ENCODE measurements at places on chromosomes 4 and X. TPM values are rescaled to one million over a fixed set of nuclear protein-coding genes. Genes with fewer than 3 reads are reported as not detected.

Gene RUFY3
- total RNA-seq: 68.8 TPM

GRCh38 chrX:19673375-19674040 is 158.2 kb upstream of the MAP3K15 start:
- no peak for DNase-seq
- H3K36me3 ChIP-seq: no peaks in the 10 kb centered on the region
- H3K4me1 ChIP-seq: no peaks in the 10 kb centered on the region
- H3K27me3 ChIP-seq: no peaks in the 10 kb centered on the region
- H3K27ac ChIP-seq: no peak overlapping the region

GRCh38 chr4:123037804-123038203 is 115.4 kb upstream of the NUDT6 start:
- H3K36me3 ChIP-seq: no peaks in the 10 kb centered on the region
- H3K4me3 ChIP-seq: no peak overlapping the region
- H3K27ac ChIP-seq: no peak overlapping the region
- H3K27me3 ChIP-seq: no peaks in the 10 kb centered on the region
- no peaks in the 10 kb centered on the region for H3K4me1 ChIP-seq
- DNase-seq: no peak

DNA sequence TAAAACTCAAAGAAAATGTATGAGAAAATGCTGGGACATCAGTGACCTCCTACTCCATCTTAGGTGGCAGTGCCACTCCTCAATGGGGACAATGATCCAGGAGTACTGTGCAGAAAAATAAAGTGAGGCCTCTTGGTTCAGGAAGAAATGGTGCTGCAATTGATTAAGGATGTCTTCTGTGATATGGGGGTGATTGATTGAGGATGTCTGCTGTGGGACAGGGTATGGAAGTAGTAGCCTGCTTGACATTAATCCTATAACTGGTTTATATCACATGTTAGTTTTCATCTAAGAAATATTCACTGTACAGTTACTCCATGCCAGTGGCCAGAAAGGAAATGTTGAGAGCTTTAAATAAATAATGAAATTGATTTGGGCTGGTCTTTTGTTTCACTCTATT is 20.5 kb downstream of the OTOP1 start:
- H3K27ac ChIP-seq: no peak overlapping the region
- no peak overlapping the region for H3K4me3 ChIP-seq
- H3K4me1 ChIP-seq: no peaks in the 10 kb centered on the region
- peaks cover 7% of the 10 kb centered on the region for H3K27me3 ChIP-seq
- no peak for DNase-seq
- H3K36me3 ChIP-seq: no peaks in the 10 kb centered on the region

DNA sequence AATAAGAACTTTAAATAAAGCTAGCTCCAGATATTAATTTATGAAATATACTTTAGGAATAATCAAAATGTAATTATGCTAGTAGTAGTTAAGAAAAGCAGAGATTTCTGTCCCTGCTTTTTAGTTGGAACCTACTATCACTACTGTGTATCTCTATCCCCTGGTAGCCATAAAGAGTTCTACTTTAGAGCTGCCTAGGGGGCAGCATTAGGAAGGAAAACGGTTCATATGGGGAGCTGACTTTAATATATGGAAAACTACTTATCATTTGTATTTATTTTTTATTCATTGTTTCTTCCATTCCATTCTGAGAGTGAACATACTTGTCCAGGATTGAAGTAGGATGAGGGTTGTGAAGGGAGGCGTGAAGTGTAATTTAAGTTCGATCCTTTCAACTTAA is 40.9 kb downstream of the CPEB2 start:
- H3K36me3 ChIP-seq: peaks cover 4% of the 10 kb centered on the region
- H3K4me3 ChIP-seq: no peak overlapping the region
- DNase-seq: no peak

DNA sequence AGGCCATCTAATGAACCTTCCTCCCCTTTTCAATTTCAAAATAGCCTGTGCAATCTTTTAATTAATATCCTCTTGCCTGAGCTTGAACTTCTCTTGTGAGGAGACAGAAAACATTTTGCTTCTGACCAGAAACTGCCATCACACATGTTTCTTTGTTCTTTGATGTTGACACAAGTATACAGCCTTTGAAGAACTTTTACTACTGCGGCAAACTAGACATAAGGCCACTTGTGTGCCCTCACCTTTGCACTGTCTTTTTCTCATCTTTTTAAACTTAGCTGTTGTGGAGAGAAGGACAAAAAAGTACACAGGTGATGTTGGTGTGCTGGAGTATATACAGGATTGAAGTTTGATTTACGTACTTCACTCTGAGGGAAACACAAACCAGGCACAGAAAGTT is 116.3 kb upstream of the C1GALT1C1 start:
- no peak for DNase-seq
- no peak overlapping the region for H3K4me3 ChIP-seq
- no peaks in the 10 kb centered on the region for H3K4me1 ChIP-seq
- no peak overlapping the region for H3K27ac ChIP-seq
- no peaks in the 10 kb centered on the region for H3K36me3 ChIP-seq

DNA sequence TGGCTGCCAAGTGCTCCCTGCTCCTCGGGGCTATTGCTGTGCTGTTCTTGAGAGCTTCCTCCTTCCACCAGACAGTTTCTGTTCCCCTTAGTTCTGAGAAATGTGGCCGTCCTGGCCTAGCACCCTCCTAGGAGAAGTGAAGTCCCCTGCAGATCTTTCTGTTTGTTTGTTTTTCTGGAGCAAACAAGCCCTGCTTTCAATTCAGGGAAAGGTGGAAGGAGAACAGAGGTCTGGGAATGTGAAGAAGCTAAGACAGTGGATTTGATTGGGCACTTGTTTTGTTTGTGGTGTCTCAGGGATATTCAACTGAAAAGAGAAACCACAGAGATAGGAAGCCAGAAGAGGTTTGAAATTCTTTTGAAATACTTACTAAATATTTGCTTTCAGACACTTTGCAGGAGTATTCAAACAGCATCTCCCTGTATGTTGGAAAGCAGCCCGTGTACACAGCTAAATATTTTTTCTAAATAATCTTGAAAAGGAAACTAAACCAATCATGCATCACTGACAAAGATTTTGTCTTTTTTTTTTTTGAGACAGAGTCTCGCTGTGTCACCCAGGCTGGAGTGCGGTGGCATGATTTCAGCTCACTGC is 36.5 kb upstream of the PPM1K start:
- H3K27me3 ChIP-seq: no peaks in the 10 kb centered on the region
- DNase-seq: peak; percentile 78
- H3K27ac ChIP-seq: peak overlapping the region; percentile 21
- H3K4me1 ChIP-seq: peaks cover 10% of the 10 kb centered on the region
- H3K4me3 ChIP-seq: peak overlapping the region; percentile 77

DNA sequence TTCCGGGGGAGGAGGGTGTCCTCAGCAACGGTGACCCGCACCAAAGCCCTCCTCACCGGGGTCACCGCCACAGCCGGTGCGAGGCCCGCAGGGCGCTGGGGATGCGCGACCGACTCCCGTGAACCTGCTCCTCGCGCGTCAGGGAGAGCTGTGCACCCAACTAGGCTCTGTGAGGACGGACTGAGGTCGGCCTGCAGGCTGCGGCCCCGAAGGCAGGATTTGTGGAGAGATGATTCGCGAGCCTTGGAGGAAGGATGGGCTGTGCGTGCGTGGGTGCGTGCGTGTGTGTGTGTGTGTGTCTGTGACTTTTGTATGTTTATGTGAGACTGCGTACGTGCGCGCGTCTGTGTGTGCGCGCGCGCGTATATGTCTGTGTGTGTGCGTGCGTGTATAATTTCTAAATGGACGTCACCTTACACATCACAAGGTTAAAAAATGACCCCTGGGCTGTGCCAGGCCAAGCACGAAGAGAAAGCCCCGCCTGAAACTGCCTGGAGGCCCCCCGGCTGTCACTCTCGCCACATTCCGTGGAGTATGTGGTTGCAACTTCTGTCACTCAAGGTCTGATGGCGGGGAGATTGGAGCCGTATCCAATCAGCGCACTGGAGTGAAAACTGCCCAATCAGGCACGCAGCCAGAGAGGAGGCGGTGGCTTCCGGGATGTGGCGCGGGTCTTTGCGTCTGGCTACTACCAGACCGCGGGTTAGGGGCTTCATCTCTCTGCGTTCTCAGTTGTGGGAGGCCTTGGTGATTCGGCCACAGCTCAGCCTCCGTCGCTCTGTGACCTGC is at the start of gene ZNF141:
Gene ZNF141 (plus strand): TSS at position 672 of the 789 bp plus-strand sequence. CDS start 170 bp downstream, outside the sequence.
- peaks cover 28% of the 10 kb centered on the region for H3K36me3 ChIP-seq
- H3K4me1 ChIP-seq: no peaks in the 10 kb centered on the region
- peaks cover 13% of the 10 kb centered on the region for H3K27me3 ChIP-seq

- H3K4me1 ChIP-seq: no peaks in the 10 kb centered on the region
- no peak overlapping the region for H3K27ac ChIP-seq
- no peaks in the 10 kb centered on the region for H3K27me3 ChIP-seq
- no peak for DNase-seq
- peaks cover 53% of the 10 kb centered on the region for H3K36me3 ChIP-seq
- no peak overlapping the region for H3K4me3 ChIP-seq
Observed at GRCh38 chr4:145781351-145781750, 101.4 kb downstream of the C4orf51 start.

- H3K27ac ChIP-seq: no peak overlapping the region
- peaks cover 18% of the 10 kb centered on the region for H3K27me3 ChIP-seq
- H3K4me1 ChIP-seq: peaks cover 3% of the 10 kb centered on the region
Observed at GRCh38 chrX:119273420-119274192, 37.5 kb downstream of the PGRMC1 start.

DNA sequence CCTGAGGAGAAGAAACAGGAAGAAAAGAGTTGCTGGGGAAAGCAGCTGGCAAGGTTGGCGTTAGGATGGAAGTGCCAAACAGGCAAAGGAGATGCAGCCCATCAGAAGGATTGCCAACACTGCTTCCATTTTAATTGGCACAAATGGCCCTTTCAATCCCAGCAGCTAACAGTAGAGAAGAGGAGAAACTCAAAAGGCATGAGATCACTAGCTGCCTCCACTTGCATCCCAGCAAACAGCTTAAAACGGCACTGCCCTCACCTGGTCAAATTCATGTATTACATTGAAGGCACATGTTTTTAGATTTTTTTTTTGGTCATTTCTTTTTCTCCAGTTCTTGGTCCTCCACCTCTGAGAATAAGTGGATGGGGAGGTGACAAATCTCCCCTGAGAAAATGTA is 14.9 kb upstream of the LOC101059915 start:
- no peak overlapping the region for H3K4me3 ChIP-seq
- no peaks in the 10 kb centered on the region for H3K4me1 ChIP-seq
- H3K36me3 ChIP-seq: no peaks in the 10 kb centered on the region
- no peaks in the 10 kb centered on the region for H3K27me3 ChIP-seq
- peak; percentile 76 for DNase-seq
- H3K27ac ChIP-seq: no peak overlapping the region

- H3K27me3 ChIP-seq: no peaks in the 10 kb centered on the region
- H3K4me3 ChIP-seq: no peak overlapping the region
- H3K27ac ChIP-seq: no peak overlapping the region
Observed at GRCh38 chrX:154599531-154599930, 14.6 kb downstream of the CTAG1A start.

DNA sequence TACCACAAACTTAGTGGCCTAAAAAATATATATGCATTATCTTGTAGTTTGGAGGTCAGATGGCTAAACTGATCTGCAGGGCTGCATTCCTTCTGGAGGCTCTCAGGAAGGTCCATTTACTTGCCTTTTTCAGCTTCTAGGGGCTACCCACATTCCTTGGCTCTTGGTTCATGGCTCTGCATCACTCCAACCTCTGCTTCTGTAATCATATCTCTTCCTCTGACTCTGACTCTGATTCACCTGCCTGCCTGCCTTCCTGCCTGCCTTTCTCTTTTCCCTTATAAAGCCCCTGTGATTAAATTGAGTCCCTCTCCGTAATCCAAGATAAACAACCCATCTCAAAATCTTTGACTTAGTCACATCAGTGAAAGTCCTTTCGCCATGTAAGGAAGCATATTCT is 25.0 kb upstream of the FRMPD4 start:
- H3K4me3 ChIP-seq: no peak overlapping the region
- H3K27ac ChIP-seq: no peak overlapping the region
- H3K4me1 ChIP-seq: no peaks in the 10 kb centered on the region

DNA sequence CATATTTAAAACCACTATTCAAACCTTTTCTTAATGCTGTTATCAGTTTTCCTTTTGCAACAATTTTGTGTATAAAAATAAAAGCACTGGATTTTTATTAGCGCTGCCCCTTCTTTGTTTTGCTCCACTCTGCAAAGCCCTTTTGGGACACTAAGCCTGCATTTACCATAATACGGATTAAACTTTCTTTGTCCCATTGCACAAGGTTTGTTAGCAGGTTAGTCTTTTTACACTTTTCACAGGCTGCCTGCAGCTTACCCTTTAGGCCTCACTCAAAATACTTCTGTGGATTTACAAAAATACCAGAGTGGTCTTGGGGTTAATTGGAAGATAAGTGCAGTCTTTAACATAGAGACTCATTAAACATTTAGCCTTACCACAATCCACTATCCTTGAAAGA is 35.7 kb upstream of the MAB21L2 start:
- H3K36me3 ChIP-seq: no peaks in the 10 kb centered on the region
- no peaks in the 10 kb centered on the region for H3K27me3 ChIP-seq
- no peak overlapping the region for H3K4me3 ChIP-seq

- H3K4me3 ChIP-seq: no peak overlapping the region
- no peak for DNase-seq
- H3K36me3 ChIP-seq: no peaks in the 10 kb centered on the region
- H3K4me1 ChIP-seq: no peaks in the 10 kb centered on the region
Observed at GRCh38 chr4:142265536-142265935, 580.6 kb downstream of the INPP4B start.

- peaks cover 5% of the 10 kb centered on the region for H3K27me3 ChIP-seq
- H3K36me3 ChIP-seq: no peaks in the 10 kb centered on the region
- peaks cover 5% of the 10 kb centered on the region for H3K4me1 ChIP-seq
- peak; percentile 99 for DNase-seq
Observed at GRCh38 chr4:162163892-162164759, at the start of gene FSTL5. TSS of gene FSTL5 (minus strand) at chr4:162164000. CDS start at chr4:162111396, 52,604 bp downstream.

DNA sequence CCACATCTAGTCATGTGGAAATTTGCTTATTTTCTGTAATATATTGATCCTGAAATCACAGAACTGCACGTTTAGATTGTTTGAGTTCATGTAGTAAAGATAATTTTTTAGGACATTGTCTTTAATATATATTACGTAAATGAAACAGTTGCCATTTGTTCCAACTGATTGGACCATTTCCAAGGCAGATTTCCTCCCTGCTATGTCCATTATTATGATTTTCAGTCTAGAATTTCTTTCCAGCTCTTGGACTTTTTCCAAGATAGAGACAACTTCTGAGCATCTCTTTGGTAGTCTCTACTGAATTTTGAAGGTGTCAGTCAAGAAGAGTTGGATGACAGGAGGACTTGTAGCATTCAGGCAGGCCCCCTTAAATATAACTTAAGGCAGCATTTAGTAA is 94.6 kb downstream of the STIM2 start:
- no peak overlapping the region for H3K27ac ChIP-seq
- peaks cover 2% of the 10 kb centered on the region for H3K4me1 ChIP-seq
- H3K36me3 ChIP-seq: no peaks in the 10 kb centered on the region
- H3K27me3 ChIP-seq: peaks cover 58% of the 10 kb centered on the region

All from endodermal cell (in vitro differentiated cells).